IPS DF 6.9 (cell line): ENCODE measurements at places on chromosomes 12 and 14.

DNA sequence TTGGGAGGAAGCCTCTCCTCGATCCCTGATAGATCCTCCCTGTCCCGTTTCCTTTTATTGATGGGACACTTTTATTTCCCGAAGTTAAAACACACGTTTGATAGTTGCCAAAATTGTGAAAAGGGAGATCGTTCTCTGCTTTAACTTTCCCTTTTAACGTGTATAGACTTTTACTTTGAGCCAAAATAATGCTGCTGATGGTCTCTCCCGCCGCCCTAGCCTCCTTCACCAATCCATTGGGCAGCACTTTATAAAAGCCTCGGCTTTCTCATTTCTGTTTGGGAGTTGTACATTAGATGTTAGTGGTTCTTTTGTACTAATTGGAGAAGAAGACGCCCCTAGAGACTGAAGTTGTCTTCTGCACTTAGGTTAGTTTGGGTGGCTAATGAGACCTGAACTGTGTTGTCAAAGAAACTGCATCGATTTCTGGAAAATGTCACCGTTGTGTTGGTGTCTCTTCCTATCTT lies 1.4 kb downstream of the TMTC2 start:
- no peak for DNase-seq

- no peak for DNase-seq
Measured at GRCh38 chr14:90693413-90693812, 122.8 kb downstream of the TTC7B start.

GRCh38 chr14:78970677-78971076 lies 800.5 kb downstream of the NRXN3 start:
- DNase-seq, result no peak

- no peak for DNase-seq
Measured at GRCh38 chr12:18221726-18222125, 39.6 kb upstream of the PIK3C2G start.

- no peak for DNase-seq
Measured at GRCh38 chr12:122238861-122239260, 13.0 kb upstream of the DIABLO start.

DNA sequence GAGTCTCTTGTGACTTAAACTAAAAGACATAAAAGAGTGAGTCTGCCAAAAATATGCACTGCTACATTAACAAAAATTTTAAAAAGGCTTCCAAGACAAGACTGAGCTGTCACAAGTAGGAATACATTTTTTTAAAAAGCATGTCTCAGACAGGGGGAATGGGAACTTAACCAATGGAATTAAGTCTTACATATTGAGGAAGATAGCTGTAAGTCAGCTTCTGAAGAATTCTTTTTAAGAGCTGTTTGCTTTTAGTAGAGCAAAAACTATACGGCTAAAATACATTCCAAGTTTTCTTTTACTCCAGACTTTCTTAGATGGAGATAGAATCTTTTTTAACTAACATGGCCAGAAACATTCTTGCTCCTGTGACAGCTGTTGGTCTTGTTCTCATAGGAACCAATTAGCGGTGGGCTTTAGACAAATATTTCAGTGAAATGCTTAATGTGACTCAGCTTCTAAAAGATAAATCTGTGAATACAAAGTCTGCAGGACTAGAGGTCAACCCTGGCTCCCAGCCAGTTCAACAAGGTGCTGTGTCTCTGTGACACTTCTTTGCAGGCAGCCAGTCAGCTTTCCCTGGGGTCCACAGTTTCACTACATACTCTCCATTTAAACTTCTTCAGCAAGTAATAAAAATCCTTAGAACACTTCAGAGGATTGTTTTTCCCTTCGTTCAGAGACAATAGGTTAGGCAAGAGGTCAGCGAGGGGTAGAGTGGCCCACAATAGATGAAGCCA lies 187.6 kb downstream of the NAV3 start:
- no peak for DNase-seq

- no peak for DNase-seq
Measured at GRCh38 chr12:32476446-32476845, 77.1 kb downstream of the FGD4 start.

DNA sequence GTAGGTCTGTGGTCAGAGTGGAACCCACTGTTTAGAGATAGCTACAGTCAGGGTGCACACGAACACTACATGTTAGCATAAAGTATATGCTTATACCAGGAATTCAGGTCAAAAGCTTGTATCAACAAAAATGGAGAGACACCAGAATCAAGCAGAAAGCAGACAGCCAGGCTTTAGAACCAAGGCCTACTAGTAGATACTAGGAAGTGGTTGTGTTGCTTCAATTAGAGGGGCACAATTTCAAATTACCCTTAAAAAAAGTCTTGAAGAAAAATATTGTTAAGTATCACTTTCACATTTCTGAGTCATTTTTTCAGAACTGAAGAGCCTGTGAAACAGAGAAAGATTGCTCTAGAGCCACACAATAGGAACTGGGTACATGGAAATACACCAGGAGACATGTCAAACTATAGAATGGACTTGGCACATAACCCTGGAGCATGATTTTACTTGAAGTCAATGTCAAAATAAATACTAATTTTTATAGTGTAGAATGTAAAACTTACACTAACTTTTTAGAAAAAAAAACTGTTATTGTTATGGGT lies 41.6 kb downstream of the LRRC9 start:
- DNase-seq, result no peak

GRCh38 chr12:56425193-56425592 lies 24.0 kb downstream of the TIMELESS start:
- DNase-seq, result no peak

GRCh38 chr14:69636718-69637480 lies 25.5 kb downstream of the SUSD6 start:
- no peak for DNase-seq

DNA sequence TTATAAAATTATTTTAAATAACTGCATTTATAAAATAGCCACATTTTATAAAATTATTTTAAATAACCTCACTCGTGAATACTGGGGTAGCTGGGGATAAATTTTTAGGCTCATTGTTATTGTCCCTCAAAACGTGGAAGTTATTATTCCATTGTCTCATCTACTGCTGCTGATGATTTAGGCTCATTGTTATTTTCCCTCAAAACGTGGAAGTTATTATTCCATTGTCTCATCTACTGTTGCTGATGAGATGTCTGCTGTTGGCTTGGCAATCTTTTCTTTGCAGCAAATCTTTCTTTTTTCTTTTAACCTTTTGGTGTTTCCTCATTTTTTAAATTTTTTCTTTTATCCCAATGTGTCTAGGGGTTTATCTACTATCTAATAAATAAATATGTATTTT lies 182.6 kb upstream of the PZP start:
- DNase-seq, result no peak

- DNase-seq, result peak; percentile 97
Measured at GRCh38 chr14:24171422-24172260, at the start of gene REC8. Gene REC8 (plus strand): TSS chr14:24172080. CDS start chr14:24172553, 473 bp downstream.

DNA sequence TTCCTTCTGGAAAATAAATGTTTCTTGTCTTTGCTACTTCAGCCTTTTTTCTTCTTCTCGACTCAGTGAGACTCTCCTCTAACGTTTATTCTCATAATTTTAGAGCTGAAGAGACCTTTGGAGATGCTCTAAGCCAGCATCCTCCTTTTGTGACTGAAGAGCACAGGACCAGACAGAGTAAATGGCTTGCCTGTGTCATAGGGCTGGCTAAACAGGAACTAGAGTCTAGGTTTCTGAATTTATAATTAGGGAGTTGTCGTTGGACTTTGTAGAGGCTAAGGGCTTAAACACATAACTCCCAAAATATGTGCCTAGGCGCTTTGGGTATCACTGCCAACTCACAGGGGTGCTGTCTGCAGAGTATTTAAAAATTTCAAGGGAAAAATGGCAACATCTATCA lies 98.5 kb downstream of the FGD4 start:
- DNase-seq, result no peak

- no peak for DNase-seq
Measured at GRCh38 chr14:65478596-65478995, 66.1 kb downstream of the FUT8 start.

- no peak for DNase-seq
Measured at GRCh38 chr12:4270831-4271716, 2.5 kb upstream of the CCND2 start.

DNA sequence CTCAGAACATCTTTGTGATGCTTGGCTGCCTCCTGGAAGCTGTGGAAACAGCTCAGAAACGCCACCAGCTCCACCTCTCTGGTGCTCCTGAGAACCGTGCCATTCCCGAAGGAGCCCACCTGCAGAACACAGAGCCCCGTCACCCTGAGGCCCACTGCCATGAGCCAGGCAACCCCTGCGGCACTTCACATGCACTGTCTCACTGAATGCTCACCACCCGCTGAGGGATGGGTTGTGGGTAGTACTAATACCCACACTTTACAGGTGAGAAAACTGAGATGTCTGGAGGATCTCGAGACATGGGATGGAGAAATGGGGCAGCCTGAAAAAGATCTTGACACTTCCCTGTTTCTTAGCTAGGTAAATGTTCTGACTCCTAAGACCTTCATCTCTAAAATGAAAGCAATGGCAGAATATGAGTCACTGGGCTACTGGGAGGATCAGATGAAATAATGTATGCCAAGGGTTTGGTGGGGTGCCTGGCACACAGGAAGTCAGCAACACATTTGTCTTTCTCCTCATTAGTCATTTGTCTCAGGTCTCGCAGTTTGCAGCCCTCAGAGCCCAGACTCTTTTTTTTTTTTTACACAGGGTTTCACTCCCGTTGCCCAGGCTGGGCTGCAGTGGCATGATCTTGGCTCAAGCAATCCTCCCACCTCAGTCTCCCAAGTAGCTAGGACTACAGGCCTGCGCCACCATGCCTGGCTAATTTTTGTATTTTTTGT lies 5.3 kb downstream of the OASL start:
- DNase-seq, result no peak

DNA sequence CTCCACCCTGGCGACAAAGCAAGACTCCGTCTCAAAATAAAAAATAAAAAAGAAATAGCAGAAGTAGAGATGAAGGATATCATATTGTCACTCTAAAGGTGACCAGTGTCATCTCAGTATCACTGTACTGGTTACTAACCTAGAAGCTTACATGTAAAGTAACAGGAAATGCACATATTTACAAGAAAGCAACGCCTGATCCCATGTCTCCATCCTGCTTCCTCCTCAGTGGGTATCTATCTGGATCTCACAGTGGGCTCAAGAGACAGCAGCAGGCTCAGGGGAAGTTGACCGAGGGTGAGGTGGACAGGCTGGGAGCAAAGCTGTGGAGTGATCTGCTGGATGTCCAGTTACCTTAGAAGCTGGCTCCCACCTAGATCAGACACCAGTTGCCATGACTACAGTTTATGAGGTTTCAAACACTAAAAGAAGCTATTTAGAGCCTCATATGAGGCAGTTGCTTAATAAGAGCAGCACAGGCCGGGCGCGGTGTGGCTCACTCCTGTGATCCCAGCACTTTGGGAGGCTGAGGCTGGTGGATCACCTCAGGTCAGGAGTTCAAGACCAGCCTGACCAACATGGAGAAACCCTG lies 10.5 kb downstream of the MTRFR start:
- no peak for DNase-seq

GRCh38 chr12:64650762-64651161 lies 40.5 kb downstream of the RASSF3 start:
- no peak for DNase-seq
